Kidney glomerular epithelial cell (primary cell): ENCODE measurements at places on chromosomes 2 and 18.

GRCh38 chr2:216694826-216695217, 527 bp downstream of the IGFBP5 start:
- no peak for DNase-seq

GRCh38 chr2:9847140-9847539, 3.9 kb downstream of the TAF1B start:
- no peak for DNase-seq

GRCh38 chr2:8640498-8640897, 41.4 kb upstream of the ID2 start:
- DNase-seq = no peak

GRCh38 chr2:192559587-192559986, 364.9 kb upstream of the TMEFF2 start:
- no peak for DNase-seq

- no peak for DNase-seq
These were observed 89.5 kb downstream of the RTP5 start for GRCh38 chr2:241958818-241959545.

GRCh38 chr2:120347396-120348060, 1.6 kb downstream of the INHBB start:
- DNase-seq = no peak

DNA sequence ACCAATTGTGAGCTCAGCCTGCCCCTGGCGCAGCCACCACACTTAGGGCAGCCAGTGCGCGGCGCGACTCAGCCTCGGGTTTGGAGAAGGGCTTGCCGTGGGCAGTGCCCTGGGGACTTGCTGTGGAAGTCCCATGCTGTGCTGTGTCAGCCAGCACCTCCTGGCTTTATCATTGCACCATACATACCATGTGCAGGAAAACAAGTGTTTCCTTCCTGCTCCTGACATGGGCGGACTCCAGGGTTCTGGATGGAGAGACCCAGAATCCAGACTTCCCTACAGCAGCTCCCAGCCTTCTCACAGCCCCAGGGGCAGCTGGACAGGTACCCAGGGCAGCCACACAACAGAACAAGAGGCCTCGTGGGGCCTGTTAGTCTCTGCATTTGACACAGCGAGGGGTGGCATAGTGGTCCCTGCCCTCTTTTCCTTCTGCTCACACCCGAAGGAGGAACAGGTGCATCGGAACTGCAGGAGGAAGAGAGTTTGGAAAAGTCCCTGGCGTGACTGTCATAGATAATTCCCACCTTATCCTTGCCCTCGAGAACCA, 54.2 kb downstream of the SDC1 start:
- DNase-seq = no peak

DNA sequence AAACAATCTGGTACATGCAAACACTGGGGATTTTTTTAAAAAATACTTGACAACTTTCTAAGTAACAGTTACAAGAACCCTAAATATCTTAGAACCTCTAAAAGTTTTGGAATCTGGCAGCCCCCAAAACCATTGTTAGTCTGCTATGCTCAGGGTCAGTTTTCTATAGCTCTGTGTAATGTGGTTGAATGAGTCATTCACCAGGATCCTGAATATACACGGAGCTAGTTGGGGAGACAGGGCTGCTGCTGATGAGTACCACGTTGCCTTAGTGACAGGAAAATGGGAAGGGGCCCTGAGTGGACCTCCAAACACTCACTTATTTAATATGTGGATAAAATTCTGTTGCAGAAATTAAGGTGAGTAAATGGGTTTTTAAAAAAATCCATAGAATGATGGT, 36.9 kb upstream of the TANC1 start:
- peak; percentile 79 for DNase-seq

DNA sequence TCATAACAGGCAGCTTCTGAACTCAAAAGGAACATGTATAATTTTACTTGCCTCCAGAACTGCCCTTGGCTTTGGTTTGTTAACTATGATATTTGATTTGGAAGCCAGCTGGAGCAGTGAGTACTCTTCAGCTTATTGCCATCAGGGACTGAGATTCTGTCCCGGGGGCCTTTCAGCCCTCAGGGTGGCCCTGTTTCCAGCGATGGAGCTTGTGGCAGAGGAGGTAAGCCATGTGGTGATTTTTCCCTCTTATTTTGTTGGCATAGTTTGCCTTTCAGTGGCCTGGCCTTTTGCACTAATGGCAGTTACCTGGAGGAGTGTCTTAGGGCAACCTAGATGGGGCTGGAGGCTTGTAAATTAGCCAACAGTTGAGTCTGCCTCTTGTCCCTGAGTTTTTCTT, 1955.0 kb upstream of the LRRTM1 start:
- DNase-seq = no peak

GRCh38 chr18:2956056-2956455, 56.9 kb downstream of the LPIN2 start:
- no peak for DNase-seq

DNA sequence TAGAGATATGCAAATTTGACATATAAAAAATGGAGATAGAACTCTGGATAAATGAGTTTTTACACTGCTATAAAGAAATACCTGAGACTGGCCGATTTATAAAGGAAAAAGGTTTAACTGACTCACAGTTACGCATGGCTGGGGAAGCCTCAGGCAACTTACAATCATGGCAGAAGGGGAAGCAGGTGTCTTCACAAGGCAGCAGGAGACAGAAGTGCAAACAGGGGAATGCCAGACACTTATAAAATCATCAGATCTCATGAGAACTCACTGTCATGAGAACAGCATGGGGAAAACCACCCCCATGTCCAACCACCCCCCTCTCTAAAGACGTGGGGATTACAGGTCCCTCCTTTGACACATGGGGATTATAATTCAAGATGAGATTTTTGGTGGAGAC, 1540.2 kb upstream of the SLC39A10 start:
- no peak for DNase-seq

DNA sequence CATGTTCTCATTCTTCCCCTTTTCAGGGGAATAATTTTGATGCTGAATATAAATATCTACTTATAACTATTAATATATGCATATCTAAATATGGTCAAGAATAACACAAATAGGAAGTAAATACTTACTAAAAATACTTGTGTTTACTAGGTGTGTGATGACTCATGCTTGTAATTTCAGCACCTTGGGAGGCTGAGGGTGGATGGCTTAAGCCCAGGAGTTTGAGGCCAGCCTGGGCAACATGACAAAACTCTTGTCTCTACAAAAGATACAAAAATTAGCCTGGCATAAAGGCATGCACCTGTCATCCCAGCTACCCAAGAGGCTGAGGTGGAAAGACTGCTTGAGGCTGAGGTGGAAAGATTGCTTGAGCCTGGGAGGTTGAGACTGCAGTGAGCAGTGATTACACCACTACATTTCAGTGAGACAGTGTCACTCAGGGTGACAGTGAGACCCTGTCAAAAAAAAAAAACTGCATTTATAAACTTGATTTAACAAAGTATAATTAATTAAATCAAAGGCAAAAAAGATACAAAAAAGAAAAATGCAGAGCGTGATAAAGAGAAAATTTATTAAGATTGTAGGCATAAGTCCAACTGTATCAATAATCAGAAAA, 703.1 kb upstream of the VRK2 start:
- no peak for DNase-seq

- DNase-seq = no peak
These were observed 2.6 kb upstream of the PTPN2 start for GRCh38 chr18:12886498-12887126.

DNA sequence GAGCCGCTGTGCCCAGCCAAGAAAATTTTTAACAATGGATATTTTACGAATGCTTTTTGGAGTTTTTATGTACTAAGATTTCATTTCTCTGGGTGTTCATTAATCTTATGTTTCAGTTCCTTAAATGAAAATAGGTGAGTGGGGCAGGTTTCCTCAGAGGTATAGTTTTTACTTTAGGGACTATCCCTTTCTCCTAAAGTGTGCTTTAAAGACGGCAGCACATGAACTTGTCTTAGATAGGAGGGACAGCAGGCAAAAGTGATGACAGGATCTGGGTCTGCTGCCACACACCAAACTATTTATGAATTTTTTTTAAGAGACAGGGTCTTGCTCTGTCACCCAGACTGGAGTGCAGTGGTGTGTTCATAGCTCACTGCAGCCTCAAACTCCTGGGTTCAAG, 8.0 kb upstream of the REL start:
- no peak for DNase-seq

DNA sequence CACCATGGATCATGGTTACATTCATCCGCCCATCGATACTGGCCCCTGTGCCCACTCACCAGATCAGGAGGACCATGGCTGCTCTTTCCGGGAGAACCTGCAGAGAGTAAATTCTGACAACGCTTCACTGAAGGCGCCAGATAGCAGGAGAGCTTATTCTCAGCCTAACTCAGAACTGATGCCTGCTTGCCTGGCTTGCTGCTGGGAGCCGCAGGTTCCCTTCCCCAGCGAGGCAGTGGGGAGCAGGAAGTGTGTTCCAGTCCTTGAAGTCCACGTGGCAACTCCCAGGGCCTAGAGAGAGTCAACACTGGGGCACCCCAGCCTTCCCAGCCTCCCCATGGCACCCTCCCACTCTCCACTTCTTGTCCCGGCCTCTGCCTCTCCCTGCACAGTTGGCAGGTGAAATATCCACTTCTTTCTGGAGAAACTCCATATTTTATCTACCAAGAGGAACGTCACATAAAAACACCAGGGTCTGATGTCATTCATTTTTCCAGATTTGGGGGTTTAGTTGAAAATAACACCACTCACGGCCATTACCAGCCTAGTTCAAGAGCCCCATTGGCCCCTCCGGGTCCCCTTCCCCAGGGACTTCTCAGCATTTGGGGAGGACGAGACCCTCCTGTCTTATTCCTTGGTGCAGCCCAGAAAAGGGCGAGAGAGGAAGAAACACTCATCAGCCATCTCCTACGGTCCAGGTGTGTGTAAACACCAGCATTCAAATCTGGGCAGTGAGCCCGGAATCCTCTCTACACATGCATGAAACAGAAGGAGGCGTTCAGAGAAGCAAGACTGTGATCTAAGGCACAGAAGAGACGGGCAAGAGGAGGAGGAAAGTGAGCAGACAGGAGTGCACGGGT, 3.5 kb upstream of the TUBB6 start:
- peak; percentile 45 for DNase-seq

- peak; percentile 81 for DNase-seq
These were observed 682.7 kb upstream of the FANCL start for GRCh38 chr2:58923869-58924268.

DNA sequence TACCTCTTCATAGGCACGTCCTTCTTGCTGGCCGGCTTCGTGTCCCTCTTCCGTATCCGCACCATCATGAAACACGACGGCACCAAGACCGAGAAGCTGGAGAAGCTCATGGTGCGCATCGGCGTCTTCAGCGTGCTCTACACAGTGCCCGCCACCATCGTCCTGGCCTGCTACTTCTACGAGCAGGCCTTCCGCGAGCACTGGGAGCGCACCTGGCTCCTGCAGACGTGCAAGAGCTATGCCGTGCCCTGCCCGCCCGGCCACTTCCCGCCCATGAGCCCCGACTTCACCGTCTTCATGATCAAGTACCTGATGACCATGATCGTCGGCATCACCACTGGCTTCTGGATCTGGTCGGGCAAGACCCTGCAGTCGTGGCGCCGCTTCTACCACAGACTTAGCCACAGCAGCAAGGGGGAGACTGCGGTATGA, 2.3 kb downstream of the FZD7 start:
- no peak for DNase-seq

DNA sequence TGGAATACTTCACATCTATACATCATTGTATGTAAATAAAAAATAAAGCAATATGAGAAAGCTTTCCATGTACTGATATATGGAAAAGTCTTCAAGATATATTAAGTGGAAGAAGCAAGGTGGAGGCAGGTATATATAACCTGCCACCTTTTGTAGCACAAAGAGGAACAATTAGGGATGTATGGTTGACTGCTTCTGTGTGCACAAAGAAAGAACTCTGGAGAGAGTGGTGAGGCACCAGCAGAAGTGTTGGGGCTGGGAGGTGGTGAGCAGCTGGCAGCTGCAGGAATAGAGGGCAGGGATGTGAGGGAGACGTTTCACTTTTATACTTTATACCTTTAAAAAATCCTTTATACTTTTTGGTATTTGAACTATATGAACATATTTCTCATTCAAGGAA, 26.1 kb downstream of the KIF5C start:
- DNase-seq = no peak

GRCh38 chr2:191386938-191387536, 141.8 kb downstream of the MYO1B start:
- DNase-seq = peak; percentile 85

- no peak for DNase-seq
These were observed 54.1 kb downstream of the ANTXR1 start for GRCh38 chr2:69067026-69067630.

- no peak for DNase-seq
These were observed 270.0 kb upstream of the PXDN start for GRCh38 chr2:2014251-2014771.

- DNase-seq = peak; percentile 52
These were observed 65.9 kb upstream of the ITM2C start for GRCh38 chr2:230798769-230799399.

- DNase-seq = peak; percentile 65
These were observed 40.2 kb upstream of the EML4 start for GRCh38 chr2:42128721-42129486.

DNA sequence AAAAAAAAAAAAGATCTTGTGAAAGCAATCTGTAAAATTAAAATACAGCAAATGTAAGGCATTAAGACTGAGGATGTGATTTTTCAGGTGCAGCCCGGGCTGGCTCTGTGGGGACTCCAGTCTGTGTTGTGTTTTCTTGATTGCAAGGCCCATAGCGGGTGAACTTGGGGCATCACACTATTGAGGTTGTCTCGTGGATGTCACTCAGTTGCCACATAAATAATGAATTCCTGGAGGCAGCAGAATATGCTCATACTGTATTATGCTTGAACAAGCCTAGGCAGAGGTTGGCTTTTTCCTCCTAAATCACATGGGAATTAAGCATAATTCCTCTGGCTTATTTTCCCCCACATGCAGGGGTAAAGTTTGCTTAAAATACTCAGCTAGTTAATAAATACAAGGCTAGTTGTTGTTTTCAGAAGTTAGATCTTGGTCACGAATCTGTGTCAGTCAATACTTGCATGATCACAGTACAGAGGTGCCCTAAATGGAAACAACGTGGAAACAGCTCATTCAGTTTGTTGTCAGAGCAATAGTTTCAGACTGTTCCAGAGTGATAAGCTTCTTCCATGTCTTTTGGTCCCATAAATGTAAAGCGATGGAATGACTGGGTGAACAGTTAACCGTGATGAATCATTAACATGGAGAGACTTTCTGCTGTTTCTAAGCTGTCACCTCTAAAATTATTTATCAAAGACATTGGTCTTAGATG, 16.4 kb downstream of the GEMIN6 start:
- DNase-seq = peak; percentile 25

DNA sequence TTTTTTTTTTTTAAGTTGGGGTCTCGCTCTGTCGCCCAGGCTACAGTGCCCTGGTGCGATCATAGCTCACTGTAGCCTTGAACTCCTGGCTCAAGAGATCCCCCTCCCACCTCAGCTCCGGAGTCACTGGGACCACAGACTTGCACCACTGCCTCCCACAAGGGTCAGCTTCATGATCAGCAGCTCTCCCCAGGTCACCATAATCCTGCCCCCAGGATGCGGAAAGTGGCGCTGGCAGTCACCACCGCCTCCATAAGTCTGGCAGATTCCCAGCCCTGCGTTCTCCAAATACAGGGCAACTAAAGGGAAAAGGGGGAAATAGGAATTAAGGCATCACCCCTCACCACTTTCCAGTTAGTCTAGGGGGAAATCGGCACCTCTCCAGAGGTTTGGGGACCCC, 5.2 kb upstream of the ARID5A start:
- DNase-seq = no peak

- DNase-seq = no peak
These were observed 16.1 kb upstream of the GPBAR1 start for GRCh38 chr2:218244665-218245064.
